ENCODE measurements at places on chromosomes 2 and 18. TPM values are rescaled to one million over a fixed set of nuclear protein-coding genes. Genes with fewer than 3 reads are reported as not detected.
A peak's percentile ranks its signal among the peaks of the same experiment; 100 is the strongest.

DNA sequence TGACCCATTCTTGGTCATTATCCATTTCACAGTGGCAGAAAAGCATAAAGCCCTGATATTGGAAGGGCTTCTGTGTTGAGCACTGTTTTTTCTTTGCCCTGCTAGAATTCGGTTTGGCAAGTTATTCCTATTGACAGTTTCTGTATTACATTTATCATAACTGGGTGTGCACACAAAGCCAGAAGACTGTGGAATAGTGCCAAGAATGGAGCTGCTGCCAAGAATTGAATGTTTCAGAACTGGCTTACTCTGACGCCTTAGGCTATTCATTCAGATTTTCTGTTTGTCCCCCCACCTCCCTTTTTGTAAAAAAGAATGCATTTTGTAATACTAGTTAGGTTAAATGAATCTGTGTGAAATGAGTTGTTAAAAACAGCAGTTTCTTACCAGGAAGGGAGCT is 12.7 kb downstream of the KDM3A start:
- DNase-seq, result no peak

DNA sequence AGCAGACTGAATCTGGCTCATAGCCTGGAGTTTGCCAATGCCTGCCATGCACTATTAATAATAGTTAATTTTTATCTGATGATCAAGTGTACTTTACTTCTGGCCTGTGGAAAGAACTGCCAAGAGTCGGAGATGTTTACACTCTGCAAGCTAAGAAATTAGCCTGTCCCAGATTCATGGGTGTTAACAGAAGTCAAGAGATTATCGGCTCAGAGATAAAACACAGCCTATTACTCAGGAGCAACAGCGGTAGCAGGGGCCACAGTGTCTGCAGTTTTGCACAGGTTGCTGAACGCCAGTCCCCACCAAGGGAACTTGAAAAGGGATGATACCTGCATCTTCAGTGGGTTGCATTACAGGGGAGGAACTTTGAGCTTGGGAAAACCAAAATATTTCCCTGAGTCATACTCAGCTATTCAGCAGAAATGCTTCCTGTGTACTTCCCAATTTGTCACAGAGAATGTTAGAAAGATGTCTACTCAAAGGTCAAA is 4.3 kb upstream of the ADI1 start:
- DNase-seq, result no peak

DNA sequence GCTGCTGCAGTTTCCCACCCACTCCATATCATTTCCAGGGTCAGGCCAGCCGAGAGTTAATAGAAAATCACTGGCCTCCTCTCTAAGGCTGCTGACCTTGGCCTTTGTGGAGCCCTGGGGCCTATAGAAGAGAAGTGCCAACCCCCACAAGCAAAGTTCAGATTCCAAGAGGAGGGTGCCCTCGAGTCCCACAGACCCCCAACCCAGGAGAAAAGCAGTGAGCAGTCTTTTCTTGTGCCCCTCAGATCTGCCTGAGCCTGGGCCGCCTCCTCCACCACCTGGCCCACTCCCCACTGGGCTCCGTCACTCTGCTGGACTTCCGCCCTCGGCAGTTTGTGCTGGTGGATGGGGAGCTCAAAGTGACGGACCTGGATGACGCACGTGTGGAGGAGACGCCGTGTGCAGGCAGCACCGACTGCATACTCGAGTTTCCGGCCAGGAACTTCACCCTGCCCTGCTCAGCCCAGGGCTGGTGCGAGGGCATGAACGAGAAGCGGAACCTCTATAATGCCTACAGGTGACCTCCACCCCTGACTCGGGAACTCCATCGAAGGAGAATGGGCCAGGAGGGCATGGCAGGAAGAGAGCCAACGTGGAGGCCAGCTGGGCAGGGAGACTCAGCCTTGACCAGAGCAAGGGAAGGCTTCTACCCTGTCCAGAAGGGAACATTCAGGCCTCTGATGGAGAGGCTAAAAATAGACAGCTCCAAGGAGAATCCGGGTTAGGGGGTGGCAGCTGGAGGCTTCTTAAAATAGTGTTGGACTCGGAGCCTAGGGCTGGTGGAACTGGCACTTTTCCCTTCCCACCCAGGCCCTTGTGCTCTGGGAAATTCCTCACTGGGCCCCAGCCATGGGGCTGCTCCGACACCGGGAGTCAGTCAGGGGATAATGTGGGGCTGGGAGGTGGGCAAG is 6.2 kb downstream of the PKDCC start:
- DNase-seq, result no peak

GRCh38 chr2:241598487-241598886 is 38.5 kb downstream of the THAP4 start:
- no peak for DNase-seq

GRCh38 chr2:143083636-143084035 is 45.6 kb upstream of the ARHGAP15 start:
- no peak for DNase-seq

DNA sequence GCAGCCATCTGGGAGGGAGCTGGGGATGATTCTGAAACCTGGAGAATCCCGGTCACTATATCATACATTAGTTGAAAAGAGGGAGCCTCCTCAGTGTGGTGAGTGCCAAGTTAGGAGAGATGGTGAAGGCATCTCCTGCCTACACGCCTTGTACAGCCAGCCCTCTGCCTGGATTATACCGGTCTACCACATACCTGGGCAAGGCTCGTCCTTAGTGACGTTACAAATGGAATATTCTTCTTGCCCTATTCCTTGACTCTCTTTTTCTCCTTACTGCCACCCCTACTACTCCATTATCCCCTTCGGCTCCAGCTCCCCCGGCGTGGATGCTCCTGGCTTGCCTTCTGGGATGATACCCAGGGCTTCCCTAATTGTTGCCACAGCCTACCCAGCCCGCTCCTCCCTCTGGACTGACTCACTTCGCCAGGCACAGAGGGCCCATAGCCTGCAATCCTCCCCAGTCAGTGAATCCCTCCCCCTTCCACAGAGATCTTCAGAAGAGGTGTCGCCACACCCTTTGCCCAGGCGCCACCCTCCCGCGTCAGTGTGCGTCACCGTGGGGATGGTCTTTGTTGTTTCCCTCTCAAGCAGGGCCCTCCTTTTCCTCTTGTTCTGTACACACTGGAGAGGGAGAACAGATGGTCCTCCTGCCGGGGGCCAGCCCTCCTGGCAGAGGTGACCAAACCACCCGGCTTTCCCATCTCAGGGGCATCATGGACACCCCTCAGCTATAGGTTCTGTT is 115.2 kb upstream of the EPAS1 start:
- DNase-seq, result no peak

DNA sequence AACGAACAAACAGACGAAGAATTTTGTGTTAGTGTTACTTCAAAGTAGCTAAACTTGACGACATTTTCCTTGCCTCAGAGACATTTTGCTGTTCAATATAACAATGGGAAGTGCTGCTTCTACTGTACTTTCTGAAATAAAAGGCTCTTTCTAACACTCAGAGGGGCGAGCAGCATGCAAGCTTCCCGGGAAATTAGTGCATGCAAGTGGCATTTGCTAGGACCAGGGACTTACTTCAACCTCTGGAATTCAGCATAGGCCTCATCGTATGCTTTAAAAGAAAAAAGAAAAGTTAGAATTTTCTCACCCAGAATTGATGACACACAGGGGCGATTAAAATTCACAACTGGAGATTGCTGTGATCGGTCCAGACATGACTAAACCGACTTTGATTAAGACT is 62.5 kb upstream of the LPIN2 start:
- no peak for DNase-seq

GRCh38 chr2:111522231-111522768 is 361.7 kb downstream of the ANAPC1 start:
- DNase-seq, result no peak

DNA sequence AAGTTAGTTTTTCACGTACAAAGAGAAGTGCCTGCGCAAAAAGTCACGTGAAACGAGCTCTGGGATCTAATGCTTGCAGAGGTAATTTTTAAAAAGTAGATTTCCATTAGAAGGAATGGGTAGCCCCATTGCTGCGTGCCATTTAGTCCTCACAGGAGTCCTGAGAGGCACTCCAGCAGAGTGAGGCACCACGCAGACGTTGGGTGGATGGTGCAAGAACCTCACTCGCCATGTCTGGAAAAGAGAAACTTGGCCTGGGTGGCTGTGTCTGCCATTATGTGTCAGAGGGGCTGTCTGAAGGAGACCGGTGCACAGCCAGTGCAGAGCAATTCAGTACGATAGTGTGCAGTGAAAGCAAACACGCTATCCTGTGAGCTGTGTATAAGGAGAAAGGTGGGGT is 1.8 kb upstream of the HDAC4 start:
- DNase-seq, result no peak

DNA sequence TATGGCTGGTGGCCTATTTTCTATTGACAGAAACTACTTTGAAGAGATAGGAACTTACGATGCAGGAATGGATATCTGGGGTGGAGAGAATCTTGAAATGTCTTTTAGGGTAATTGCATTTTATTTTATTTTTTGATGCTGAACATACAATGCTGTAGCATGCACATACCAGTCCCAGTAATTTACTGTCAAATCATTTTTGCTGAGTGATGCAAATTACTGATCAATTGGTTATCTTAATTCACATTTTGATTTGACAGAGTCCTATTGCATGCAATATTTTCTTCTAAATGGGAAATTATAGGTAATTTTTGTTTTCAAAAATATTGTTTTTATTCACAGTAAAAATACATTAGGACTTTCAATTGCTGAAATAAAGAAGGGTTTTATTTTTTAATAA is 387.3 kb downstream of the GALNT13 start:
- no peak for DNase-seq

DNA sequence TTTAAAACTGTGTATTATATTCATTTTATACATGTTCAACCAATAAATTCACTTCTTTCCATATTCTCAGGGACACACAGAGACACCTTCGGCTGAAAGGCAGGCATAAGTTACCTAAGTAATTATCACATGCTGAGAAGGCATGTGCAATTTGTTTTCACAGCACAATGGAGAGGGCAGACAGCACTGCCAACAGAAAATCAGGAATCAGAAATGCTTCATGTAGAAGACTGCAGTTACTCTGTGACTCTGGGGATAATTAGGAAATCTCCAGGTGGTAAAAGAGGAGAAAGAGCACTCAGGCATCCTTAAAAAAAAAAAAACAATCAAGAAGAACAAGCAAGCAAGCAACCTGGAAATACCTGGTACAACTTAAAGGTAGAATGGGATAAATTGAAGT is 49.3 kb downstream of the DSEL start:
- DNase-seq, result no peak

GRCh38 chr2:176388861-176389260 is 119.6 kb downstream of the MTX2 start:
- no peak for DNase-seq

DNA sequence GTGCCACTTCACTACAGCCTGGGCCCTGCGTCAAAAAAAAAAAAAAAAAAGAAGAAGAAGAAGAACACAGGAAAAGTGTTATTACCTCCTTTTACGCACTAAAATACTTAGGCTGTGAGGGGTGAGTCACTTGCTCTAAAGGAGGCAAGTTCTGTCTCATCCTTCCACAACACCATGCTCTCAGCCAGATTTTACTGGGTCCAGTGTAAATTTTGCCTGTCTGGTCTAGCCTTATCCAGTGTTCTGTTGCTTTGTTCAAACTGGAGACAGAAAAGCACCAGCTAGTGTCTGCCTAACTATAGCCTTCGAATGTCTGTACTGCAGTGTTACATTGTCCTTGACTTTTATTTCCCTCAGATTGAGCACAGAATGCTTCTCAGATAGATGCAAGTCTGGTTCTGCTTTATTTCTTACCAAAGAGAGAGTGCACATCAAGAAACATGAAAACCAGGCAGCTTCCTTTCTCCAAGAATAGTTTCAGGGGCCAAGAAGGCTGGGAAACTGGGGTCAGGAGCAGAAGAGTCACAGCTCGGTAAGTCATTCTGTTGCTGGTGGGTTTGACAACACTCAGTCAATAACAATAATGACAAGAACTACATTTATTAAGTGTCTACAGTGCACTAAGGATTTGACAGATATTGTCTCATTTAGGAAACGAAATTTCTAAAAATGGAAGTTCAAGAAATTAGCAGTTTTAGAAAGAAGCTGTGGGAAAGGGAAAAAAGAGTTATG is 3.1 kb upstream of the MSGN1 start:
- no peak for DNase-seq

- peak; percentile 48 for DNase-seq
These were observed 11.3 kb downstream of the IL1RN start for GRCh38 chr2:113138428-113139322.

- DNase-seq, result peak; percentile 69
These were observed 43.1 kb downstream of the KCTD18 start for GRCh38 chr2:200466425-200467418.

- DNase-seq, result no peak
These were observed 17.8 kb downstream of the CTAGE1 start for GRCh38 chr18:22399949-22400348.

GRCh38 chr18:39441648-39442047 is 1876.0 kb upstream of the CELF4 start:
- DNase-seq, result no peak

DNA sequence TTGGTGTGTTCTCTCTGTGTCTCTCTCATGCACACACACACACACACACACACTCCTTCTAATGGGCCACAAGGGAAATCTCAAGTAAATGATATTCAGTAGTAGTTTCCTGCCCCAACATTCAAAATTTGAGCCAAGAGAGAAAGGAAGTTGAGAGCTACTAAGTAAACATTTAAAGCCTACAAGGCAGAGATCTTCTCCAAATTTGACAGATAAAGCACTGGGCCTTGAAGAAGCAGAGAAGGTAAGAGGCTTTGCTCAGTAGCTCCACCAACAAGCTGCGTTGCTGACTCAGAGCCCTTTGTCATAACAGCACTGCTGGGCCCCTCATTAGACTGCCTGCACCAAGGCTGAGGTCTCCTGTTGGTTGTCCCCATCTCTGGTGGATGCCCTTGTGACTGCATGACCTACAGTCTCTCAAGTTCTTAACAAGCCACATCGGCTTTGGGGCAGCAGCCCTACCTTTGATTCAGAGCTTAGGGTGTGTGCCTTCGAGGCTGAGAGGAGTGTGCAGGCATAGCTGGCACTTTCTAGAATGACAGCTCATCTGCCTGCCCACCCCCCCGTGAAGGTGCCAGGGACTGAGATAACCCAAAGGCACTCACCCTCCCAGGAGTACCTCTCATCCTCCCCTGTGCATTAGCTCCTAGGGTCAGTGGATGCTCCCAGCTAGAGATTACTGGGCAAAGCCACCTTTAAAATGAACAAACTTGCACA is 32.3 kb upstream of the NEB start:
- no peak for DNase-seq

- DNase-seq, result no peak
These were observed 1.9 kb downstream of the SS18 start for GRCh38 chr18:26088487-26088886.

GRCh38 chr18:48962994-48963561 is 12.3 kb upstream of the SMAD7 start:
- no peak for DNase-seq

GRCh38 chr2:70795164-70795995 is 4.9 kb upstream of the FIGLA start:
- DNase-seq, result no peak

RFTN2 gene
- polyA plus RNA-seq, result 15.2 TPM

LOXL3 gene
- 8.7 TPM for polyA plus RNA-seq

APLF gene
- 1.3 TPM for polyA plus RNA-seq

MPHOSPH10 gene
- polyA plus RNA-seq, result 29.2 TPM

GPR35 gene
- polyA plus RNA-seq, result 1.7 TPM

RAB27B gene
- 0.61 TPM for polyA plus RNA-seq

LYPD1 gene
- 5.8 TPM for polyA plus RNA-seq

TSHZ1 gene
- 22.7 TPM for polyA plus RNA-seq

ZNF516 gene
- polyA plus RNA-seq, result 39.4 TPM

LAMA1 gene
- 1.8 TPM for polyA plus RNA-seq

ZNF142 gene
- polyA plus RNA-seq, result 12.7 TPM

SERTAD2 gene
- 26.9 TPM for polyA plus RNA-seq

MEP1B gene
- polyA plus RNA-seq, result 0.11 TPM

Data from forelimb muscle (tissue), 1 donor.